ENCODE measurements at places on chromosomes 13 and 19.

DNA sequence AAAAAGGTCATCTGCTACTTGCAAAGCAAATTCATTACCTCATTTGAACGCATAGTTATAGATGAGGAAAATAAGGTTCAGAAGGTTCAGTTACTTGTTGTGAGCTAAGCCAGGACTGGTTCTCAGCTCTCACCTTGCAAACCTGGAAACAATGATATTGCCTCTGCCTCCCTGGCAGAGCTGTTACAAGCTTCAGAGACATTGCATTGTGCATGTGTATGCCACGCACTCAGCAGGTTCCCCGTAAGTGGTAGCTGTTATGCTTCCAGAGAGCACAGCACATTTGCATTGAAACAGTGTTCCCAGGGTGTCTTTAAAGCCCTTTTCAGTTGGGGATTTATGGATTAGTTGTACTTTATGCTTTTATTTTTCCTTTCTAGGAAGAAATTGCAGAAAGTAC, 80.6 kb downstream of the DGKH start:
- no peak for DNase-seq

DNA sequence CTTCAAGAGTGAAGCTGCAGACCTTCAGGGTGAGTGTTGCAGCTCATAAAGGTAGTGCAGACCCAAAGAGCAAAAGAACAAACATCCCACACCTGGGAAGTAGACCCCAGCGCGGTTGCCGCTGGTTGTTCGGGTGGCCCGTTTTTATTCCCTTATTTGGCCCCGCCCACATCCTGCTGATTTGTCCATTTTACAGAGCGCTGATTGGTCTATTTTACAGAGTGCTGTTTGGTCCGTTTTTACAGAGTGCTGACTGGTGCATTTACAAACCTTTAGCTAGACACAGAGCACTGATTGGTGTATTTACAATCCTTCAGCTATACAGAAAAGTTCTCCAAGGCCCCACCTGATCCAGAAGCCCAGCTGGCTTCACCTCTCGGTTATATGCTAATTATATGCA, 1.0 kb downstream of the SCGB2B2 start:
- no peak for DNase-seq

- no peak for DNase-seq
Observed at GRCh38 chr13:94239135-94239534, 240.3 kb downstream of the DCT start.

DNA sequence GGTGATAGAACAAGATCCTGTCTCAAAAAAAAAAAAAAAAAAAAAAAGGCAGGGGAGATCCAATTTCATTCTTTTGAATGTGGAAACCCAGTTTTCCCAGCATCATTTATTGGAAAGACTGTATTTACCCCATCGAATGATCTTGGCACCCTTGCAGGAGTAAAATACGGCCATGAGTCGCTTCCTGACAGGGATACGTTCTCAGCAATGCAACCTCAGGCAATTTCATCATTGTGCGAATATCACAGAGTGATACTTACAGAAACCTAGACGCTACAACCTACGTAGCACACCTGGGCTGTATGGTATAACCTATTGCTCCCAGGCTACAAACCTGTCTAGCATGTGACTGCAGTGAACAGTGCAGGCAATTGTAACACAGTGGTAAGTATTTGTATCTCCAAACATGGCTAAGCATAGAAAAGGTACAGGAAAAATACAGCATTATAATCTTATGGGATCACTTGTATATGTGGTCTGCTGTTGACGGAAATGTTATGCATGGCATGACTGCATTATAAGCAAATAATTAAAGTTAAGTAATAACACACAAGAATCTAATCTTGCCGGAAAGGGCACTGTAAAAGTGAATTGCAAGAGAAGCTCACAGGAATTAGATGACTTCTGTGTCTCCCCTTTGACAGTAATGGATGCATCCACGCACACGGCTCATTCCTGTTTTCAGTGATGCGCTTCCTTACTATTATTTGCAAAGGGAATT, 24.1 kb downstream of the RFX2 start:
- DNase-seq: no peak

- no peak for DNase-seq
Observed at GRCh38 chr19:5700455-5701092, 10.5 kb downstream of the RPL36 start.

All from HT-29 (cell line).